ENCODE measurements at places on chromosomes 4 and X.

DNA sequence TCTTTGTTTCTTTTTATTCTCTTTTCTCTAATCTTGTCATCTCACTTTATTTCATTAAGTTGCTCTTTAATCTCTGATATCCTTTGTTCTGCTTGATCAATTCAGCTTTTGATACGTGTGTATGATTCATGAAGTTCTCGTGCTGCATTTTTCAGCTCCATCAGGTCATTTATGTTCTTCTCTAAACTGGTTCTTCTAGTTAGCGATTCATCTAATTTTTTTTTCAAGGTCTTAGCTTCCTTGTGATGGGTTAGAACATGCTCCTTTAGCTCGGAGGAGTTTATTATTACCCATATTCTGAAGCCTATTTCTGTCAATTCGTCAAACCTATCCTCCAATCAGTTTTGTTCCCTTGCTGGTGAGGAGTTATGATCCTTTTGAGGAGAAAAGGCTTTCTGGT is 1045.0 kb upstream of the ADGRL3 start:
- no peak for DNase-seq

DNA sequence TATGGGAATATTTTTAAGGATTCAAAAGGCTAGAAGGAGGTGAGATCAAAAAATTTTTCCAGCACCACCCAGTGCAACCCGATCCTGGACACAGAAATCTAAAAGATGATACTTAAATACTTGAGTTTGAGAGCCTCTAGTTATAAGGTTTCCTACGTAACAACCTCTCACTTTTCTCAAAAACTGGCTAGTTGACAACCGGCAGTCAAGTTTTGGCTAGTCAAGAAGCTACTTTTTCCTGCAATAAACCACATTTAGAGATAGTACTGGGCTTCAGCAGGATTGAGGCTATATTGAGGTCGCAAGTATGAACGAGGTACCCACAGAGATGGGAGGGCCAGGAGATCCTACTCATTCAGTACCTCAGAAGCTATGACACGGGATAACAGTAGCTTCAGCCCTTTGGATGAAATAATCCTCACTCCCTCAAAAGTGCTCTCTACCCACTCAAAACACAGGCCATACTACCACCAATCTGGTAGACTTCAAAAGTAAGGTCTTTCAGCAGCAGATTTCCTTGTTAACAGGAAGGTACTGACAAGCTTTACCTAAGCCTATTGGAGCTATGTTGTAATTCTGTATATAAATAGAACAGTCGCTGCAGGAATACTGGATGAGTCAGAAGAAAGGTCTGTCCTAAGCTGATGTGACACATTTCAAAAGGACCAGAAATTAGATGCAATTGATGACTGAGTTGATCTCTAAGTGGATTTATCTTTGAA is 1.5 kb upstream of the TSPAN5 start:
- no peak for DNase-seq

- no peak for DNase-seq
These were observed 63.7 kb downstream of the HMGB2 start for GRCh38 chr4:173270312-173271027.

- no peak for DNase-seq
These were observed 725.1 kb upstream of the FRG1 start for GRCh38 chr4:189215574-189215973.

- no peak for DNase-seq
These were observed 67.8 kb downstream of the TAPT1 start for GRCh38 chr4:16158504-16158852.

- no peak for DNase-seq
These were observed 234.0 kb upstream of the BCOR start for GRCh38 chrX:40331762-40332161.

Measured in activated CD4-positive, alpha-beta T cell treated with anti-CD3 and anti-CD28 coated beads for 4 hours (primary cell).